ENCODE measurements at places on chromosomes 6 and 20.
A peak's percentile ranks its signal among the peaks of the same experiment; 100 is the strongest.

- no peak for DNase-seq
These were observed at the start of gene LAMA5 for GRCh38 chr20:62367136-62367632. Gene LAMA5 (minus strand): TSS chr20:62367312. CDS start chr20:62367245, 67 bp downstream.

DNA sequence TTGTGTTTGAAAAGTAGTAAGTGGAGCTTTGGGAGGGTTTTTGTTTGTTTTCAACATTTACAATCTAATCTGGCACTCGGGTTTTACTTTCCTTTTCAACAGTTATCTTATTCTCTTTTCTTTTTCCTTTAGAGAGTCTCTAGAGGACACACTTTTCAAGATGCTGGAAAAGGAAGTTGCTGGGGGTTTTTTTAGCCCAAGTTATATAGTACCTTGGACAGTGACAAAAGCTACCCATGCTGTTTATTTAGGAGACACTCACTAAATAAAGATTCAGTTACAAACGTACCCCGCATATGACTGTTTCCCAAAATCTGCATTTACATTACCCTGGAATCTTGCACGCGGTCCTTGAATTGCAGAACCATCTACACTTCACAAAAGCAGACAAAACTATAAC, 78.8 kb downstream of the MAP7 start:
- no peak for DNase-seq

GRCh38 chr20:63834491-63834880, 3.4 kb upstream of the ZBTB46 start:
- DNase-seq = no peak

- no peak for DNase-seq
These were observed 97.5 kb downstream of the PTPRK start for GRCh38 chr6:128422871-128423270.

DNA sequence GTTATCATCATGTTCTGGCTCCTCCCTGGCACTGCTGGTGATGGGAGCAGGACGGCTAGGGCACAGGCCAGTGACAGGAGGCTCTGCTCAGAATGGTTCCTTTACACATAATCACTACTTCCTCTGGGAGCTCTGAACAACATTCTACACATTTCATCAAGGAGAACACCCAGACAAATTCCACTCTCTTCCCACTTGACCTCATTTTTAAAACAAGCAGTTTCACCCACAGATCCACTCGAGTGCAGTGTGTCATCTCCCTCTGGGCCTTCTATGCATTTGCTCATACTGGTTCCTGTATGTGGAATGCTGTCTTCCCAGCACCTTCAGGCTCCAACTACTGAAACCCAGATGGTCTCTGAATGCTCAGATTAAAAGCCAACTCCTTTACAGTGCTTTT, 84.8 kb downstream of the ELOVL5 start:
- DNase-seq = no peak

DNA sequence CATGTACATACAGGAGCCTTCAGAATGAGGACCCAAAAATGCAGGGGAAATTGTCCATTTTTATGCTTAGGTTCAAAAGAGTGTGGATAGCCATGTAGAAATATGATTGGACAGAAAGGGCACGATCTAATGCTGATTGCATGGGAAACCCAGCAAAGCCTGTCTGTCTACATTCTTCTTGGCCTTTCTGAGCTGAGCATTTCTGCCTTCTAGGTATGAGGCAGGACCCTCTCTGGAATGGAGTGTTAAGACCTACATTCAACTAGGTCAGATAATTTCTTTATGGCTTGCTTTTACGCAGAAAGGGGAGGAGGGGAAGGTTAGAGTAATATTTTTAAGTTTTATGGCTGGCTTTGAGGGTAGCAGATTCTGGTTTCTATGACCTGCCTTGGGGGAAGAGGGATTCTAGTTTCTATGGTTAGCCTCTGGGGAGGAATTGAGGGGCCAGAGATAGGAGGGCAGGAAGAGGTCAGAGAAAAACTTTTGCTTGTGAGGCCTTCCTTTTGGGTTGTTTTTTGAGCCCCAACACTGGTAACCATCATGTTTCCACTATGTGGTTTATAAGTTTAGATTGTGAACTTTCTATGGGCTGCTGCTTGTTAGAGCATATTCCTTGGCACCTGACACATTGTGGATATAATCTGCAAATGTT, 63.5 kb downstream of the LYRM2 start:
- no peak for DNase-seq

- DNase-seq = no peak
These were observed 459.9 kb downstream of the PRKN start for GRCh38 chr6:162267641-162268040.

DNA sequence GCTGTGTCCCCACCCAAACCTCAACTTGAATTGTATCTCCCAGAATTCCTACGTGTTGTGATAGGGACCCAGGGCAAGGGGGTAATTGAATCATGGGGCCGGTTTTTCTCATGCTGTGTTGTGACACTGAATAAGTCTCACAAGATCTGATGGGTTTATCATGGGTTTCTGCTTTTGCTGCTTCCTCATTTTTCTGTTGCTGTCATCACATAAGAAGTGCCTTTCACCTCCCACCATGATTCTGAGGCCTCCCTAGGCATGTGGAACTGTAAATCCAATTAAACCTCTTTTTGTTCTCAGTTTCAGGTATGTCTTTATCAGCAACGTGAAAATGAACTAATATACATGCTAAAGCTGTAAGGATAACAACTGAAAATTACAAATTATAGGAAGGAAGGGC, 88.3 kb downstream of the CDYL start:
- DNase-seq = no peak

GRCh38 chr6:91654357-91654756, 1067.5 kb upstream of the MAP3K7 start:
- DNase-seq = no peak

- DNase-seq = no peak
These were observed 69.5 kb downstream of the LCA5 start for GRCh38 chr6:79467716-79468115.

GRCh38 chr6:101545191-101545590, 151.7 kb downstream of the GRIK2 start:
- no peak for DNase-seq

DNA sequence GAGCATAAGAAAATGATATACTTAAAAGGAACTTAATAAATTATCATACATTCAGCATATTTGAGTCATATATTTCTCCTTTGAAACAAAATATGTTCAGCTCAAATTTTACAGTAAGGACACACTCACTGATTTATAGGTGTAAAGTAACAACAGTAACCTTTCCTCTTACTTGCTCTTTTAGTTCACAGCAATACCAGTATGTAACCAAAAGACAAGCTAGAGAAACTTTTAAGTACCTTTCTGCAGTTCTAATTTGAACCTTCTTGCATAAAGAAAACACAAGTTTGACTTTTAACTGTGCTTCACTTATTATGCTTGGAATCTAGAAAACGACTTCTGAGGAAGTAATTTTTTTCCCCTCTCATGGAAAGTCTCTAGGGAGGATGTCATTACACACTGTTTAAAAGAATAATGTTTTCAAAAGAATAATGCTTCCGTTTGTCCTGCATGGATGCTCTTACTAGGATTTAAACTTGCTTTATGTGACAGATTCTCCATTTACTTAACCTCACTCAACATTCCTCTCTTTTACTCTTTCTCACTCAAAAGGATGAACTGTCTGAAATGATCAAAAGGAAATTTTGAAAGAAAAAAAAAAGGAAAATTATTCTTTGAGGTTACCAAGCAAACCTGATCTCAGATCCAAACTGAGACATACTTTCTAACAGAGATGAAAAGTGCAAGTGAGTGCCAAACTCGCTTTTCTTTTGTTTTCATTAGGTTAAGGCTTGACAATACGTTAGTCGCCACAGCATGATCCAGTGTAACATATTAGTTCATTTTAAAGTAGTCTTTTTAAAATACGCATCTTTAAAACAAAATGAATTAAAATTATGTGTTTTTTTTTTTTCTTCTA, 22.4 kb upstream of the CALHM6 start:
- DNase-seq = no peak

GRCh38 chr20:57089699-57090144, 176.7 kb downstream of the BMP7 start:
- DNase-seq = peak; percentile 47

GRCh38 chr6:57283106-57283505, 34.3 kb upstream of the PRIM2 start:
- DNase-seq = no peak

- DNase-seq = no peak
These were observed 39.5 kb upstream of the BEND3 start for GRCh38 chr6:107154801-107155160.

Measured in stimulated activated CD4-positive, alpha-beta T cell treated with anti-CD3 and anti-CD28 coated beads, TNF-alpha, amount 100 ng/mL, for 48 hours (primary cell).